ENCODE measurements at places on chromosomes 4 and X.

DNA sequence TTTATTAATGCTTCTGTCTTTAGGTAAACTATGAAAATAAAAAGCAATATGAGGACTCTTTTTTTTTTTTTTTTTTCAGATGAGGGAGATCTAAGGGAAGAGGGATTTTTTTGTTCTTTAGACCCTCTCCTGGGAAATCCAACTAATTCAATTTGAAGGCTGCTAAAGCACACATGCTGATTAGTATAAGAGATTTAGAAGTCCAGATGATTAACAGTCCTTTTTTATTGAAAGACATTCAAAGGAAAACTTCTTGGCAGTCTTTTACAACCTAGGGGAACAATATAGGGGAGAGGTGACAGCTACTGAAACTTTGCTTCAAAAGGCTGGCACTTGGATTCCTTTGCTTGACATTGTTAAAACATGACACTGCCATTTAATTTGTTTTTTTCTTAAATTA lies 602.5 kb downstream of the RAPGEF2 start:
- no peak for DNase-seq

DNA sequence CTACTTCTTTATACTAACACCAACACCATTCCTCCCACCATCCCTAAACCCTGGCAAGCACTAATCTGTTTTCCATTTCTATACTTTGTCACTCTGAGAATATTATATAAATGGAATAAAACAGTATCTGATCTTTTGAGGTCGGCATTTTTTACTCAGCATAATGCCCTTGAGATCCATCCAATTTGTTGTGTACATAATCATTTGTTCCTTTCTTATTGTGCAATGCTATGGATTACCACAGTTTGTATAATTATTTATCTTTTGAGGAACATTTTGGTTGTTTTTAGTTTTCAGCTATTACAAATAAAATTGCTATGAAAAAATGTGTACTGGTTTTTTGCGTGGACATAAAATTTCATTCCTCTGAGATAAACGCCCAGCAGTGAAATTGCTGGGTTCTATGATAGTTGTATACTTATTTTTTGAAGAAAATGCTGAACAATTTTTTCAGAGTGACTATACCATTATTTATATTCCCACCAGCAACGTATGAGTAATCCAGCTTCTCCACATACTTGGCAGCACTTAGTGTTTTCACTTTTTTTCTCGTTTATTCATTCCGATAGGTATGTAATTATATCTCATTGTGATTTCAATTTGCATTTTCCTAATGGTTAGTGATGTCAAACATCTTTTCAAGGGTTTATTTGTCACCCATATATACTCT lies 154.3 kb upstream of the DCAF8L1 start:
- DNase-seq, result no peak

- no peak for DNase-seq
Observed at GRCh38 chrX:94977562-94977961, 1303.6 kb downstream of the FAM133A start.

DNA sequence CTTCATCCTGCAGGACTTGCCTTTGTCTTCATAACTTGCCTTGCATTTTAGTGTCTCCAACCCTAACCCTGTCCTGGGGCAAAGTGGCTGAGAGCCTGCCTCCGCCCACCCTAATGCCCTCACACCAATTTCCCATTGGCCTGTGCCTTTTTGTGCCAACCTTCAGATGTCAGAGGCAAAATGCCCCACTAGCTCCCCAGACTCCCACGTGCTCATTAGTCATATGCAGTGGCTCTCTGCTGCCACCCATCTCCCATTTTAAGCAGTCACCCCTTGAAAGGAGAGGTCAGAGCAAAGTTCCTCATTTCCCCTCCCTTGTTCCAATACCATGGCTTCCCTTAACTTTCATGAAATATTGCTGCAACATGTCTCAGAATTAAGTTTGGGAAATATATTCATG lies 74.8 kb upstream of the PASD1 start:
- DNase-seq, result peak; percentile 0

GRCh38 chrX:107829878-107830277 lies 4.2 kb downstream of the MID2 start:
- DNase-seq, result no peak

- DNase-seq, result no peak
Observed at GRCh38 chr4:155615081-155615887, 51.4 kb upstream of the GUCY1A1 start.

DNA sequence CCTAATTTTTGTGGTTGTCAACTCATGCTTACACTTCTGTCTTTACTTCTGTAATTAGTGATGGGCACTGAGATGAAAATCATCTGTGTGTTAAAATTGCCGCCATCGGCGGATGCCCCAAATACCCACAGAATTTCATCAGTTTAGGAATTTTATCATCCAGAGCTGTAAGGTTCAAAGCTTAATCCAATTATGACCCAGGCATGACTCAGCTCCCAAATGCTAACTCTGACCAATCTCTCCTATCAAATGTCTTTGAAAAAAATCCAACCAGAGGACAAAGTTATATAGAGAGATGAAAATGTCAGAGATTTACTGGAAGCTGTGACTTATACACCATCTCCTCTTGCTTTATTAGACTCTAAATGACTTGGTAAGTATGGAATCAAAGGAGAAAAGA lies 1048.7 kb upstream of the PRKX start:
- no peak for DNase-seq

GRCh38 chrX:136214551-136214950 lies 36.6 kb downstream of the MAP7D3 start:
- no peak for DNase-seq

DNA sequence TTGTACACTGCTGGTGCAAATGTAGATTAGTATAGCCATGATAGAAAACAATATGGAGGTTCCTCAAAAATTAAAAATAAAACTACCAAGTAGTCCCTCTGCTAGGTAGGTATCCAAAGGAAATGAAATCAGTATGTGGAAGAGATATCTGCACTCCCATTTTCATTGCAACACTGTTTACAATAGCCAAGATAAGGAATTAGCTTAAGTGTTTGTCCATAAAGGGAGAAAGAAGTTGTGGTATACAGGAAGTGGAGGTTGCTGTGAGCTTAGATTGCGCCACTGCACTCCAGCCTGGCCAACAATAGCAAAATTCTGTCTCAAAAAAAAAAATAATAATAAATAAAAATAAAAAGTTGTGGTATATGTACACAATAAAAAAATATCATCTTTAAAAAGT lies 325.0 kb upstream of the EMCN start:
- no peak for DNase-seq

DNA sequence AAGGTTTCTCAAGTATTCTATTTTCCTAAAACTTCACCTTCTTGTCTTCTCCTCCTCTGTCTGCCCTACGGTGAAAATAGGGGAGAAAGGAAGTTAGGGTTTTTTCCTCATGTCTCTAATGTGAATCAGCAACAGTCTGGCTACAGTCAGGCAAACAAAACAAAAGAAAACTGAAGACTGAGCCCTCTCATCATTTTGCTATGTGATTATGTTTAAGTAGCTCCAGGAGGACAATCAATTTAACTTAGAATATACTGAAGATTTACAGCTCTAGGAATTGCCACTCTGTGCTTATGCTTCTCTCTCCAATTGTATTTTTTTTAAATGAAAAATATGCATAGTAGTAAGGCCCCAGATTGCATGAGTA lies 316.2 kb downstream of the GPAT3 start:
- no peak for DNase-seq

- DNase-seq, result no peak
Observed at GRCh38 chrX:150476164-150476699, 92.2 kb upstream of the MTM1 start.

DNA sequence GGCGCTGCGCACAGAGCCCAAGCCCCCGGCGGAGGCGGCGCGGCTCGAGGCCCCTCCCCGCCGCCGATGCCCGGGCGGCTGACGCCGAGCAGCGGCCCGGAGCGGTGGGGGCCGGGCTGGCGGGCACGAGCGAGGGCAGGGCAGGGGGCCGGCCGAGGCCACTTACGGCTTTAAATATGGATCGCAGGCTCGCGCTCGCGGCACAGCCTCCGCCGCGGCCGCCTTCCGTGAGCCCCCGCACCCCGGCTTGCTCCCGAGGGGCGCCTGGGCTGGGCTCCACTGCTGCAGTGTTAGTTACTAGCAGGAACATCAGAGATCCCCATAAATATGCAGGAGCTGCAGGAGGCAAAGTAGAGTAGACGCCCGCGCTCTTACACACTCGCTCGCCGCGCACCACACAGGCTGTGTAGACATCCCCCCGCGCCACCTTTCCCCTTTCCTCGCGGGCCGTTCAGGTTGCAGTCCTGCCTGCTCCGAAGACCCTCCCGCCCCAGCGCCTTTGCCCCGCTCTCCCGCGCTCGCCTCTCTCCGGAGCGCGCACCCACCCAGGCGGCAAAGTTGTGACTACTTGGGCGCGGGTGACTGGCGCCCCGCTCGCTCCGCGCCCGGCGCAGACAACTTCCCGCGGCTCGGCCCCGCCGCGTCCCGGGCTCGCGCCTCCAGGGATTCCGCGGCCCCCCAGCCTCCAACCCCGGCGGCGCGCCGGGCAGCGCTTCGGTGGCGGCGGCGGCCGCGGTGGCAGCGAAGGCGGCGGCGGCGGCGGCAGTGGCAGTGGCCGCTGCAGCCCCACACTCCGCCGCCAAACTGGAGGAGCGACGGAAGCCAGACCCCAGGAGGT lies 152.0 kb upstream of the SLC4A4 start:
- peak; percentile 16 for DNase-seq

DNA sequence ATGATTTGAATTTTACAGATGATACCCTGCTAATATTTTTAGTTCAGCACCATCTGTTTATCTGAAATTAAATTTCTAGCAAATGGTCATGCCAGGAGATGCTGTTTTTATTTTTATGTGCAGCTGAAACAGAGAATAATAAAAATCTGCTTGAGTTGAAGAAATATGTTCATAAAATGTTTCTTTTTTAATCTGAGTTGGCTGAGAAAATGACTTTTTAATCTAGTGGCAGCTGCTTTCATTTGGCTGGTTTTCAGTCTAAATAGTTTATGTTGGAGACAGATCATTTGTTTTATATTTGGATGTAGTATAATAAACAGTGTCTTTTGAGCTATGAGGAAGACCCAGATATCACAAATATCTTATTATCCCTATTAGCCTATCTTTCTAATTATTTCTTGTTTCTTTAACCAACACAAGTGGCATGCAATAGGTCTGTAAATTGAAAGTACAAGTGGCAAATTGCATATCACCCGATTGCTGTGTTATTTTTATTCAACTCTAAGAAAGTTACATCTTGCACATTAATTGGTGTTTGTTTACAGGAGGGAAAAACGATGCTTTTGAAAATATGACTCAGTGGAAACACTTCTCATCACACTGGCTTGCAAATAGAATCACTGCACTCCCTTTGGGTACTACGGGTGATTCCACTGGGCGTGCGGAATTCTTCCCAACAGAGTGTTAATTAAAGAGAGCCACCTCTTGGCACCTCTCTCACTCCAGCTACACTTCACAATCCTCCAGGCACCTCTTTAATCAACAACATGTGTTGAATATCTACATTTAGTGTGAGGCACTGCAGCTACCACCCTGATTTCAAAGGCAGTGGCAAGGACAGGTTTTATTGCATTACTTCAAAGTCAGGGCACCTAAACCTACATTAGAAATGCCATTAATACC lies 51.7 kb upstream of the AP1S2 start:
- DNase-seq, result no peak

- DNase-seq, result no peak
Observed at GRCh38 chrX:28998609-28999135, 411.4 kb downstream of the IL1RAPL1 start.

DNA sequence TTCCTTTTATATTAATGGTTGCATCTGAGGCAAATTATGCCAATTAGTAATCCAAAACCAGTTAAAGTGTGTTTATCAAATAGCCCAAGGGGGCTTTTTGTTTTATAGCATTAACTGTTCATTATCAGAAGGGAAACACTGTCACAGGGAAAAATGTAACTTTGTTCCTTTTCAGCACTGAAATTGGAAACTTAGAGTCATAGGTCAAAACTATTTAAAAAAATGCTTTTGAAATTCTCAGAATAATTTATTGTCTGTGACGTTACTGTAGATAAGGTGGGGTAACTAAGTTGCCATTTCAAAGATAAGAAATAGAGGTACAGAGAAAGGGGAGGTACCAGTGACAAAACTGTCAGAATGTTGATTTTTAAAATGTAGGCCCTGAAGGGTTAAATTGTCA lies 129.3 kb downstream of the AKAP4 start:
- DNase-seq, result no peak

- DNase-seq, result no peak
Observed at GRCh38 chr4:42845586-42845985, 46.9 kb upstream of the GRXCR1 start.

DNA sequence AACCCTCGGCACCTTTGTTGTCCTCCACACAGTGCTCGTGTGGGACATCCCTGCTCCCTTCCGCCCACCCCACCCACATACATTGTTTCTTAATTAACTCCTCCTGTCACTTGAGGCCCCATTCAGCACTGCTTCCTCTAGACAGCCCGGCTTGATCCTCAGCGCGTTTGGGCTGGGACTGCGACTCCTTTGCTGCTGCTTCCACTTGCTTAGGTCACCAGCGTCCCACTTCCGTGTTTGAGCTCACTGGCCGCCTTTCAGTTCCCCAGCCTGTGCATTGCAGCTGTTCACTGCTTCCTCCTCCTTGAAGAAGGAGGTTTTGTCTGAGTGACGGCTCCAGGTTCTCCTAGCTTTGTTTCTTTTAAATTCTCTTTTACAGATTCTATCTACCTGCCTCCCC lies 16.1 kb downstream of the RNF4 start:
- DNase-seq, result peak; percentile 37

- DNase-seq, result no peak
Observed at GRCh38 chrX:97389761-97390192, 506.1 kb downstream of the RPA4 start.

DNA sequence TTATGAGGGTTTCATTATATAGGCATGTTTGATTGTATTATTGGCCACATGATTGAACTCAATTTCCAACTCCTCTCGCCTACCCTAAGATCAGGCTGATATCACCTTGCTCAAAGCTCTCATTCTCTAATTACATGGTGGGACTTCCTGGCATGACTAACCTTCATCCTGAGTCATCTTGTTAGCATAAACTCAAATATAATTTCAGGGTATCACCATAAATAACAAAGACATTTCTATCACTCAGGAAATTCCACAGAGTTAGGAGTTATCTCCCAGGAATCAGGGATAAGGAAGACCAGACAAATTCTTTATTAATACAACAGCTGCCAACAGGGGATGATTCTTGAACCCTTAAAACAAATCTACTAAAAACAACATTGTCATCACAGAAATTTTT lies 90.7 kb downstream of the NDST3 start:
- DNase-seq, result no peak

GRCh38 chrX:10467793-10468192 lies 152.6 kb downstream of the MID1 start:
- no peak for DNase-seq

- DNase-seq, result no peak
Observed at GRCh38 chr4:98959411-98959810, 30.5 kb upstream of the EIF4E start.

DNA sequence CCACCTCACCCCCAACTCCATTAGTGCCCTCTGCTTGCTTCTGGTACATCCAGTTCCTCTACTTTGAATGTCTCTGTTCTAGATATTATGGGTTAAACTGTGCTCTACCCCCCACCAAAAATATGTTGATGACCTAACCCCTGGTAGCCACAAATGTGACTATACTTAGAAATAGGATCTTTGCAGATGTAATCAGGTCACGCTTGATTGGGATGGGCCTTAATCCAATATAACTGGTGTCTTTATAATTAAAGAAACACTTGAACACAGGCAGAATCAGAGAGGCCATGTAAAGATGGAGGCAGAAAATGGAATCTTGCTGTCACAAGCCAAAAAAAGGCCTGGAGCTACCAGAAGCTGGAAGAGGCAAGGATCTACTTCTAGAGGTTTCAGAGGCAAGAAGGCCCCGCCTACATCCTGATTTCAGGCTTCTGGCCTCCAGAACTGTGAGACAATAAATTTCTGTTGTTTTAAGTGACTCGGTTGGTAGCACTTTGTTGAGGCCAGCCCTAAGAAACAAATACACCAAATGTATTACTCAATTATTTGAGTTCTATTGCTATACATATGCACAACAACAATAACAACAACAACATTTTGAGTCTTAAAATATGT lies 220.0 kb downstream of the PPP3CA start:
- no peak for DNase-seq
